ENCODE measurements at places on chromosomes 3 and 15. TPM values are rescaled to one million over a fixed set of nuclear protein-coding genes. Genes with fewer than 3 reads are reported as not detected.

- no peak for DNase-seq
Measured at GRCh38 chr3:125622381-125622791, 27.1 kb upstream of the OSBPL11 start.

DPPA2 gene
- 0.69 TPM for total RNA-seq

NAALADL2 gene
- total RNA-seq = 10.4 TPM

CAMKV gene
- 2.1 TPM for total RNA-seq

DNA sequence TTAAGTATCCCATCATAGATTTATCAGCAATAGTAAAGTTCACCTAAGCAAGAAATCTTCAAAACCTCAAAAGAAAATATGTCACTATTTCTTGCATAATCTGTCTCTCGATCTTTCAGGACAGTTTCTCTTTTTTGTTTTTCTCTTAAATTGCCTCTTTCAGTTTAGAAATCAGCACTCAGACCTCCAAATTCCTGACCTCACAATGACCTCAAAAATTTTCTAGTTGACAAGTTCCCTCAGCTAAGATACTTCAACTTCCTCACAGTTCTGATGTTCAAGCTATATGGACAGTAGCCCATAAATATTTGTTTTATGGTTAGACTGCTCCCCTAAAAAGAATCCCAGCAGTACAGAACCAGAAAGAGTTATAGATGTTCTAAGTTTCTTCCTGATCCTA, 24.1 kb downstream of the SLC24A5 start:
- DNase-seq = no peak

FAM81A gene
- total RNA-seq = 0.58 TPM

All from progenitor cell of endocrine pancreas (in vitro differentiated cells).